Left colon (tissue), 2 donors: ENCODE measurements at places on chromosomes 1 and 21. TPM values are rescaled to one million over a fixed set of nuclear protein-coding genes. Genes with fewer than 3 reads are reported as not detected.

SLC6A17 gene
- 0.06 TPM for total RNA-seq

CLCNKA gene
- 1.7 TPM for total RNA-seq

KCNN3 gene
- 0.73 TPM for total RNA-seq

MTR gene
- 17.2 TPM for total RNA-seq

GPR25 gene
- total RNA-seq = not detected

DISP1 gene
- total RNA-seq = 4.2 TPM

RGS16 gene
- 0.64 TPM for total RNA-seq

BEND5 gene
- 2.4 TPM for total RNA-seq

TSSK3 gene
- 1.9 TPM for total RNA-seq

EDEM3 gene
- 81.6 TPM for total RNA-seq

DEPDC1 gene
- total RNA-seq = 1.9 TPM

RAD54L gene
- total RNA-seq = 2.8 TPM
